ENCODE measurements at places on chromosomes 1 and 21.

DNA sequence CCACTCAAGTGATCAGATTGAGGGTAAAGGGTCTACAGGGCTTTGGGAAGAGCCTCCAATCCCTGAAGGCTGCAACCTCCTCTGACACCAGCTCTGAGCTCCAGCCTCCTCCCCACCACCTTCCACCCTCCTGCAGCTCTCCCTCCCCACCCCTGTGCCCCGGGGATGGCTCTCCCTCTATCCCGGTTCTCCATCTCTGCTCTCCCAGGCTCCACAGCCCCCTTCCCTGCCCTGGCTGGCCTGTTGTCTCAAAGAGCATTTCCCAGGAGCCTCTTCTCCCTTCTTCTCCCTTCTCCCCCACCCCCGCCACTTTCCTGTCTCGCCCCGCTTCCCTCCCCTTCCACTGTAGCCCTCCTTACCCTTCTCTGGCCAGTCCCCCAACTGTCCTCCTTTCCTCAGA is 1.1 kb downstream of the PLEKHA6 start:
- DNase-seq = no peak

DNA sequence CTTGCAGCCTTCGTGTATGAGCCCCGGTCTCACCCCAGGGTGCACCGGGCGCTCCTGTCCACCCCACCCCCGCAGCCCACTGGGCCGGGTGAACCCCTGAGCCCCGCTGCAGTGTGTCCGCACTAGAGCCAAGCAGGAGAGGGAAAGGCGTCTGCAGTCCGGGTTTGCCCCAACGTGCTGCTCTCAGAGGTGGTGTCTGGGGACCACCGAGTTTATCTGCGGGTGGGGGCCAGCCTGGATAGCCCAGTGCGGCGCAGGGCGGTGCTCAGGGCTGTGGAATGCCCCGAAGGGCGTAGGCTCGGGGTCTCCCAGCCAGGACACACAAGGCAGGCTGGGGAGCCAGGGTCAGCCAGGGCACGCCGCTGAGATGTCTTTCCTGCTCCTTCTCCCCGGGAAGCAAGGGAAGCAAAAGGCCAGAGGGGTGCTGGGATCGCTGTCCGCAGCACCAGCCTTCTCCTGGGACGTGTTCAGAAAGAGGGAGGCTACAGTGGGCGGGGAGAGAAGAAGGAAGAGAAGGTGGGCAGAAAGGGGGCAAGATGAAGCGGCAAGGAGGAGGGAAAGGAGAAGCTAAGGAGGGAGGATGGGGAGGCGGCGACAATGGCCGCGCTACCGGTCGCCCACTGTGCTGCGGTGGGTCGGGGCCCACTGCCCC is 56.6 kb downstream of the MAB21L3 start:
- no peak for DNase-seq

DNA sequence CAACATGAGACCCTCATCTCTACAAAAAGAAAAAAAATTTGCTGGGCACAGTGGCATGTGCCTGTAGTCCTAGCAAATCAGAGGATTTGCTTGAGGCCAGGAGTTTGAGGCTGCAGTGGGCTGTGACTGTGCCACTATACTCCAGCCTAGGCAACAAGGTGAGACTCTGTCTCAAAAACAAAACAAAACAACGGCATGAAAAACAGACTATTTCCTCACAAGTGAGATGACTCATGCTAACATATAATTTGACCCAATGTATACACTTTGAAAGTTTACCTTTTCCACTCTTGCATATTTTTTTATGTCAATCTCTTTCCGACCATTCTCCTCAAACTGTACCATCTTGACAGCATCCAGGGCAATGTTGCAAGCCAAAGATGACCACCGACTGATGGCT is 17.5 kb downstream of the CCT3 start:
- no peak for DNase-seq

- no peak for DNase-seq
Measured at GRCh38 chr1:158119976-158120653, 60.6 kb upstream of the CD1D start.

- no peak for DNase-seq
Measured at GRCh38 chr21:45972716-45973474, 8.7 kb upstream of the COL6A1 start.

DNA sequence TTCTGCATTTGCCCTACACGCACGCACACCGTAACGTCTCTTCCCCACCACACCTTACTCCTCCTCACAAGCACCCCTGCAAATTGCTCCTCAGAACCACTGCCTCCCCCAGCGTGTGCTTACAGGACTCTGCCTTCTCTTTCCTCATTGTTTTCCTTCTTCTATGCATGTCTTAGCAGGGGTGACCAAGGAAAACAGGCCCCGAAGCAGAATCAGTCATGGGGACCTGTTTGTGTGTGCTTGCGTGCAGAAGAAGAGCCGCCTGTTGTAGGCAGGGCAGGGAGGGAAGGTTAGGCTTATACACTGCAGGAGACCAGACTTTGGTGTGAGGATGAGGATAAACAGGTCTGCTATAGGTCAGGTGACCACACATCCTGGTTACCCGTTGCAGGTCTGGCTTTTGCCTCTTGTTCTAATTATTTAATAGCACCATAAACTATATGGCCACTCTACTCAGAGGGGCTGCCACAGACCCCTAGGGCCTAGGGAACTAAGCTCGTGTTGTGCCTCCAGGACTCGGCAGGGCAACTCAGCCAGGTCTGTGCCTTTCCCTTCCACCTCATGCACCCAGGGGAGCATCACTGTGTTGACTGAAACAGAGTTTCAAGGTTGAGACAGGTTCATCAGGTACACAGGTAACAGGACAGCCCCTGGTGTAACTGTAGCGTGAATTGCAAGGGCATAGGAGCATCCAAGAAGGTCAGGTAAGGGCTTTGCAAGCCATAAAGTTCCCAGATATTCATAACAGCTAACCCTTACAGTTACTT is 60.8 kb upstream of the EPS8L3 start:
- DNase-seq = no peak

DNA sequence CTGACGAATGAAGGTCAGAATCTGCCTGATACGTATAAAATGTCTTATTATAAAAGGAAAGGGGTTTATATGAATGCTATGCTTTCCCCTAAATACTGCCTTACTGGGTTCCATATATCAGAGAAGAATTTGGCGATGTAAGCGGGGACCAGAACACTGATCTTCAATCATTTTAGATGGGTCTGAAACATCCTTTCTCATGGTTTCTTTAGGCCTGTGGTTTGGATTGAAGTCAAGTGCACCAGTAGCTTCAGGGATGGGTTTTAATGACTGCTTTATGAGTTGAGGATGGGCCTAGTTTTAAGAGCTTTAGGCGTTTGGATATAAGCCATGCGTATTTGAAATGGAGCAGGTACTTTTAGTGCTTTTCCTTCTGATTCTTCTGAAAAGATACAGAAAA is 6.9 kb downstream of the FMN2 start:
- no peak for DNase-seq

DNA sequence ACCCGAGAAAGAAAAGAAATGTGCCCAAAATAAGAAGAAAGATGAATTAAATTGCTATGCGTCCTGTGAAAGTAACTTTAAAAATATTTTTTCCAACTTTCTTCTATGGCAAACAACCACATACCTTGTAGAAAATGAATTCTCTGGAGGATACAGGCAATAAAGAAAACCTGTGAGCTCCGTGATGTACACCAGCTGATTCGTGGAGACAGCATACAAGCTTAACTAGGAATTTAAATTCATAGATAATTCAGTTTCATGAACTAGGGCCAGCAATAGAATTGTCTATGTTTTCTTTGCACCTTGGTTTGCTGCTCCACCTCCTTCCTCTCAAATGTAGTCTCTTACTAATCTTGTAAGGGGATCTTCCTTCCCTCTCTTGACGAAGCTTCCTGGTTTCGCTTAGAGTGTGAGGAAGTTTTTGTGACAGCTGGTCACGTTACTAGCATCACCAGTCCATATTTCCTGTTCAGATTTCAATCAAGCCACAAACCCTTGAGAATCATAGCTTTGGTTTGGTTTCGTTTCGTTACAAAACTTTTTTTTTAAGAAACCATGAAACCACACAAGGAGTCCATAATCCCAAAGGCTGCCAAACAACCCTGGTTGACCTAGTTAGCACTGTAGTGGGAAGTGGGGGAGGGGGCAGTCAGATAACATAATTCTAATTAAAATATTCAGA is 35.8 kb downstream of the GREM2 start:
- no peak for DNase-seq

GRCh38 chr1:18632218-18632588 is 1.6 kb downstream of the PAX7 start:
- no peak for DNase-seq

- DNase-seq = no peak
Measured at GRCh38 chr1:183227422-183228346, 41.6 kb downstream of the LAMC2 start.

DNA sequence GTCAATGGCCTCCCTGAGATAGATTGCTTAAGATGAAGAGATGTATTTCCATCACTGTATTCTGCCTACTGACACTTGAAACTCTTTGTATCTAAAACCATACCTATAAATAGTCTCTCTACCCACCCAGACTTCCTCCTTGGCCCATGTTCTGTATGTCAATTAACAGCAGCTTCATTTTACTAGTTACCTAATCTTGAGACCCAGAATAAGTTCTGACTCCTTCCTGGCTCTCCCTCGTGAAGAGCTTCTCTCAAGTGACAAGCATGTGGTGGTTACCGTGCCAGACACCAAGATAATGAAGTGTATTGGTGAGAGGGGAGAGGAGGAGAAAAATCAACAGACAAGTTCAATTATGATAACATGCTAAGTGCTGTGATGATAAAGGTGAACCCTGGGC is 128.8 kb upstream of the RAVER2 start:
- DNase-seq = no peak

DNA sequence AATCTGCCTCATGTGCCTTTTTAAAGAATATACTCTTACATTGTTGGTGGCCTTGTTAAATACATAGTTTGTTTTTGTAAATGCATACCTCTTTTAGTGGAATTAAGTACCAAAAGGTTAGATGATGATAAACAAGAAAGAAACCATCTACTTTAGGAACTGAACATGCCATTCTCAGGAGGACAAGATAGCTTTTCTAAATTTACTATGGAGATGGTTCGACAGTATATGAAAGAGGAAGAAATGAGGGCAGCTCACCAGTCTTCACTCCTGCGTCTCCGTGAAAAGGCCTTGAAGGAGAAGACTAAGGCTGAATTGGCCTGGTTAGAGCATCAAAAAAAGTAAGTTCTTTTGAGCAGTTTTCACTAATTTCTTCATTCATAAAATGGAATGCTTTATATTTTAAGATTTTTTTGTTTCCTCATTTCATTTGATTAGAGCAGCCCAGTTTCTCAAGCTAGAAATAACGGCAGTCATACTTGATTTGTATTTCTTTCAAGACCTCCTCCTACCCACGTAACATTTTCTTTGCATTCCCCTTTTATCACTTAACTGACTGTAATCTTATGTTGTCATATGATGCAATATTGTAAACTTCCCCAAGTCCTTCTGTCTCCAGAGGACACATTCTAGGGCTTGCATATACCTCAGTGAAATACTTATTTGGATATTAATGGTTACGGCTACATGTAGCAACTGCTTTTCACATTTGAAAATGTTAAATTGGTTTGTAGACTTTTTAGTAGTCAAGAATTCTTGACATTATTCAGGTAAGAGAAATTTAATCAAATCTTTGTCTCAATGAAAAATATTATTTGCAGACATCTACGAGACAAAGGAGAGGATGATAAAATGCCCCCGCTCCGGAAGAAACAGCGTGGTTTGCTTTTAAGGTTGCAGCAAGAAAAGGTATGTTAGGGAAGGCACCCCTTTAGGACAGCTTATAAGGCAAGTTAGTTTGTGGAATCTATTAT is 99.3 kb downstream of the CEP350 start:
- no peak for DNase-seq

DNA sequence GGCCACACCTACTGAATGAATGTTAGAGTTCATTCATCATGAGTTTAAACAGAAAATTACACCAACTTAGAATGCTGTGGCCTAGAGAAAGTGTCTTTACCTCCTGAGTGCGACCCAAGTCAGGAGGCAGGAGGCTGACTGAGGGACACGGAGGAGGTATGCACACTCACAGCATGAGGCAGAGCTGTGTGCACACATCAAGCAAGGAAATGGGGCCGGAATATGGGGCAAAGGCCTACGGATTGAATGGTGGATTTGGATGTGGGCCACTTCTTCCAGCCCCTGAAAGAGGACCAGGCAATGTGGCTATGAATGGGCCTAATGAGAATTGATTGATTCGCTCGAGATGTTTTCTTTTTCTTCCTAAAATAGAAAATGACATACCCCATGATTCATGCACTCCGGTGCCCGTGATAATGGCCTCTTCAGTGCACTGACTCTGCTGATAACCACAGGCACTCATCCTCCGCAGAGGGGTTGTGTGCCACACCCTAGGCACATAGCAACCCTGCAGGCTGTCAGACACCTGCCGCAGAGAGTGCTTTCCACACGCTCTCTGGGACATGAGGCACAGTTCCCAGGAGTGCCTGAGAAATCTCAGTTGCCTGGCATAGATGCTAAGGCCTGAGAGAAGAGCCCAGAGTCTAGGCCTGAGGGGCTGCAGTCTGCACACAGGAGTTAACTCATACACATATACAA is 155.5 kb downstream of the GLUL start:
- DNase-seq = no peak

DNA sequence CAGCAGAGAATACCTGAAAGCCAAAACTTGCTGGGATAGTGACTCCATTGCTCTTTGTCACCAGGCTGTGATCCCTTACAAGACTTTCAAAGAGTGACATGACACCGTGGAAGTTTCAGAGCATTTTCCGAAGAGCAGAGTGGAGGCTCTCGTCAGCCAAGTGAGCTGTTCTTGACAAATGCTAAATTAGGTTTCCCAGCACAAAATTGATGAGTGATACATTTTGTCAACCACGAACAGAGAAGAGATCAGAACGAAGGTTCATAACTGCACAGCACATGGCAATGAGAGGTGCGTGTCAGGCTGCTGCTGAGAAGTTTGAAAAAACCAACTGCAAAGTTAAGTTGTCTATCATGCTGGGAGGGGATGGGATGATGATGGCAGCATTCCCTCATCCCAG is 184.4 kb upstream of the C1orf174 start:
- no peak for DNase-seq

GRCh38 chr1:23875382-23875781 is 7.3 kb upstream of the FUCA1 start:
- no peak for DNase-seq

- DNase-seq = no peak
Measured at GRCh38 chr1:46517932-46518498, 28.4 kb downstream of the DMBX1 start.

DNA sequence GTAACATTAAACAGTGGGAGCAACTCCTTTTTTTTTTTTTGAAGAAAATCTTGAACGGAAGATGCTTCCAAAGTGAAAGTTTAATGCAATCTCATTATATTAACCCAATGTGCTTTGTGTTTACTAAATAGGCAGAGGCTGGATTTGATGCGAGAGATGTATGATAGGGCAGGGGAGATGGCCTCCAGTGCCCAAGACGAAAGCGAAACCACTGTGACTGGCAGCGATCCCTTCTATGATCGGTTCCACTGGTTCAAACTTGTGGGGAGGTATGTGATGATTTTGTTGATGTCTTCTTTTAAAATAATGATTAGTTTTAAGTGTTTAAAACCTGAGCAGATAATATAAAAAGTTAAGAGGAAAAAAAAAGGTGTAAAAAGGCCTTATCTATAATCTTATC is 74.2 kb upstream of the PGD start:
- no peak for DNase-seq

DNA sequence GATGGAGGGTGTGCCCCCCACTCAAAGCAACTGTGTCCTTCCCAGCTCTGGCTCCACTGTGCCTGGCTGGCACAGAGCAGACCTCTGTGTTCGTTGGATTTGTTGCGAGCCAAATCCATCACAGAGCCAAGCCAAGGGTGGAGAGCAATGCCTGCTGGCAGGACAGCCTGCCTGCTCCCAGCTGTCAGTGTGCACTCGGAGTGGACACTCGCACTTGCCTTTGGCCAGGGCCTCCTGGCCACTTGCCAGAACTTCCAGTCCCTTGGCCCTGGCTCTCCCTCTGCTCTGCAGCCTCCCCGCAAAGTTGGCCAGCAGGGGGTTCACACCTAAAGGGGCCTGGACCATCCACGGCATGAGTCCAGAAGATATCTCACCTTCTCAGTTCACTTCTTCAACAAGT is 16.4 kb downstream of the HEYL start:
- no peak for DNase-seq

Data from activated T-helper 1 cell treated with anti-CD3 and anti-CD28 coated beads, Interleukin-2, amount 50 U/mL, for 16 hours (primary cell).